ENCODE measurements at places on chromosomes 7 and 10.

- DNase-seq, result no peak
These were observed 19.6 kb upstream of the CFAP46 start for GRCh38 chr10:132961787-132962622.

GRCh38 chr10:116241642-116242410 lies 31.2 kb downstream of the GFRA1 start:
- DNase-seq, result no peak

- no peak for DNase-seq
These were observed 17.8 kb downstream of the ESYT2 start for GRCh38 chr7:158811461-158811860.

DNA sequence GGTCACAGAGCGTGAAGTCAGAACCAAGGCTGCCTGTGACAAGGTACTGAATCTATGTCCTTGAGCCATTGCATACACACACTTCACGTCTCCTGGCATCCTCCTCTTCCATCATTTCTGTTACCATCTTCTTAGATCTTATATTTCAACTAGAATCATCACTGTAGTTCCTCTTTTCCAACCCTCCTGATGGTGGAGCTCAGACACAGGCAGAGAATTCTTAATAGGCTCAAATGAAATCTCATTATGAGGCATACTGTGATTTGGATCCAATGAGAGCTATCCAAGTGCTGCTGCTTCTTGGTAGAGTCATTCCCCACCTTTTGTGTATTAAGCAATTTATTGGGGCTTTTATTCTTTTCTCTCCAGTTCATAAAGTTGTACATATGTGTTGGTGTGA lies 113.2 kb downstream of the CALCR start:
- no peak for DNase-seq

- DNase-seq, result no peak
These were observed 411.8 kb downstream of the ARL4A start for GRCh38 chr7:13099154-13099795.

DNA sequence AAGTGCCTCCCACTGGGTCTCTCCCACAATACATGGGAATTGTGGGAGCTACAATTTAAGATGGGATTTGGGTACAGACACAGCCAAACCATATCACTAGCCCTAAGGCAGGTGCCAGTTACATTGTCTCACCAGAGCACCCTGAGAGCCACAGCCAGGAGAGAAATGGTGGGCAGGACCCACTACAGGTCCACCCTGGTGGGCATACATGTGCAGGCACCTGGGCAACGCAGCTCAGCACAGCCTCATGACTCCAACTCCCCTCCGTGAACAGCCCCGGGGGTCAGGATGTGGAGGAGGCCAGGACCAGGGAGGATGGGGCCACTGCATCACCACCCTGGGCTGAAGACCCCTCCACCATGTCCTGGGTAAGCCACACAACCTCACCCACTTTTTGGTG lies 205.7 kb downstream of the PTPRN2 start:
- no peak for DNase-seq

DNA sequence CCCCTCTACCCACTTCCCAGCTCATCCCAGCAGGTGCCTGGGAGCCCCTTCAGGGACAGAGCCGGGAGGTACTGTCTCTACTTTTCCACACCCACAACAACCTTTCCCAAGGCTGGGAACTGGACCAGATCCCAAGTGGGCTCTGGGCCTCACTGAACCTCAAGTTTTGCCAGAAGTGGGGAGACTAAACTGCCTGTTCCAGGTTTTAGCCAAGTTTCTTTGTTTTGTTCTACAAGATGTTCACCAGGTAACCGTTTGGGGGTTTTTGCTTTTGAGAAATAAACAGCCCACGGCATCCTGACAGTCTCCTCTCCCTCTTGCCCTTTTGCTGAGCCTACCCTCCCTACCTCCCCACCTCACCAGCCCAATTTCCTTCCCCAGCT lies 10.6 kb upstream of the EMX2 start:
- DNase-seq, result no peak

DNA sequence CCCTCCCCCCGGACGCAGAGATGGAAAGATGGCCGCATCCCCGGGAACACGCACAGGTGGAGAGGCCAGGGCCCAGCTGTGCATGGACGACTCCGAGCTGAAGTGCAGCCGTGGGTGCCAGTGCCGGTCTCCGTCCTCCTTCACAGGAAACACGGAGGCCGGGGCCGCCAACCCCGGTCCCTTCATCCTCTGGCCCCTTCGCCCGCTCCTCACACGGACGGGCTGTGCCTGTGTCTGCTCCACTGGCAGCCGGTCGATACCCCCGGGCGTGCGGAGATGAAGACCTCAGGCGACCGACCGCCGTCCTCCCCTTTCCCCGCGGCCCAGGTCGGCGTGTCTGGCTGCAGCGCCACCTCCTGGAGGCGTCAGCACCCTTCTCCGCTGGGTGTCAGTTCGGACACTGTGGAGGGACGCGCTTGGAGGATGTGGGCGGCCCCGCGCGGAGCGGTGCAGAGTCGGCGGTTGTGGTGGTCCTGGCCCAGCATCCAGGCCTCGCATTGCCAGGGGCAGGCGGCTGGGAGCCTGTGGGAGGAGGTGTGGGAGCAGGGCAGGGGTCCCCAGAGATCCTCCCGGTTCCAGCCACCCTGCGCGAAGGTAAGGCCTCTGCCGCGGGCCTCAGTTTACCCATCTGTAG lies 9.9 kb downstream of the ZNF511 start:
- DNase-seq, result no peak

- no peak for DNase-seq
These were observed 143.0 kb downstream of the KIAA1217 start for GRCh38 chr10:24351961-24352360.

GRCh38 chr7:107277331-107277730 lies 108.5 kb downstream of the HBP1 start:
- DNase-seq, result no peak

DNA sequence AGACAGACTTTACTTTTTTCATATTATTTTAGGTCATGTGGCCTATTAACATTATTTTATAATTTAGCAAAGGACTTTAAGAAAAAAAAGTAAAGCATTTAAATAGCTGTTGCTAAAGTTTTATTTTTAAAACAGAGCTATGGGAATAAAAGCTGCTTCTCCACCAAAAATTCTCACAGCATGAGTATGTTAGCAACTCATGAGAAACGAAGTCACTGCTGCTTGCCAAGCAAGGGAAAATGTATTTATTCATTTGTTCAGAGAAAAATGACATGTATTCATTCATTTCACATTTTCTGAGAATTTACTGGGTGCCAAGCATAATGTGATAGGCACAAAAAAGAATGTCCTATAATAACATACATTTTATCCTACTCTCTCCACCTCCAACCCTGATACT lies 5.1 kb downstream of the LRRC72 start:
- no peak for DNase-seq

DNA sequence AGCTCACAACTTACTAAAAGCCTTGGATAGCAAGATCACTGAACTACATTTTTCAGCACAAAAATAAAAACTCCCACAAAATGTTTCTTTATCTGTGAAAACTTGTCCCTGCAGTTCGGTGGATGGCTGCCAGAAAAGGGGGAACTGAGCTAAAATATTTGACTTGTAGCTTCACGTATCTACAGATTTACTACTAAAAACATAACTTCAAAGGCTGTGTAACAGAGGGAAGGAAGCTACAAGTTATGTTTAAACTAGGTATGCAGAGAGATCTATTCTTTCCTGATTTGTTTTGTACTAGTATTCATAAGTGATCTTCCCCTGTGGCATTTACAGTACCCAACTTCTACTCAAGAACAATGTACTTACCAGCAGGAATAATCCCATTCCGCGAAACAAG lies 25.1 kb downstream of the SGCE start:
- no peak for DNase-seq

DNA sequence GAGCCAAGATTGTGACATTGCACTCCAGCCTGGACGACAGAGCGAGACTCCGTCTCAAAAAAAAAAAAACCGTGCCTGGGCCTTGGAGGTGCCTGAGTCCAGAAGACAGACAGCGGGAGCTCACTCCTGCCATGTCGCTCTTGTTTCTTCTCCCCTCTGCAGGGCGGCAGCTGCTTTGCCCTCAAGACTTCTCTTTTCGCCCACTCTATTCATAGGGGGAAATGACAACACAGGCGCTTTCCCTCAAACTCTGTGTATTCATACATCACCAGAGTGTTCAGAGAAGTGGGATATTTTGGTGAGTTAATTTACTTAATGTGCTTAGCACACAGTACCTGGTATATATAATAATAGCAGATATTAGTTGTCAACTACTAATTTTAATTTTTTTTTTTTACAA lies 44.5 kb downstream of the FOXK1 start:
- DNase-seq, result no peak

DNA sequence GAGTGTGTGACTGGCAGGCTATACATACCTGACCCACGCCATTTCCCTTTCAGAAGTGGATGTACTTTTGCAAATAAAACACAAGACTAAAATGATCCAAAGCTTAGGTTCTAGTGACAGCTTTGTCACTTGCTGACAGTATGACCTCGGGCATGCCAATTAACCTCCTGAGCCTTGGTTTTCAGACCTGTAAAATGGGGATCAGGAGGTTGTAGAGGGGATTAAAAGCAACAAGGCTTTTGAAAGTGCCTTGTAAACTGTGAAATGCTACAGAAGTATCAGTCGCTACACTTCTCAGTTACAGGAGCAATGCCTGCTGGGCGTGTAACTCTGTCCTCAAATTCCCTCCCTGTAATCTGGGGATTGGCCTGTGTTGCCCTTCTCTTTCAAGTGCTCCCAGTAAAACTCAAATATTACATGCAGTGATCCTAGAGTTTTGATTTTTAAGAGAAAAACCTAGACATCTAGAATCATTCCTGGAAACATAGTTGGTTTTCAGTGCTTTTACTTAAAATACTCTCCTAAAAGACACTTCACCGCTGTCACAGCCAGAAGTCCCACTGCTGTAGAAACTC lies 8.8 kb upstream of the GRB10 start:
- DNase-seq, result no peak

DNA sequence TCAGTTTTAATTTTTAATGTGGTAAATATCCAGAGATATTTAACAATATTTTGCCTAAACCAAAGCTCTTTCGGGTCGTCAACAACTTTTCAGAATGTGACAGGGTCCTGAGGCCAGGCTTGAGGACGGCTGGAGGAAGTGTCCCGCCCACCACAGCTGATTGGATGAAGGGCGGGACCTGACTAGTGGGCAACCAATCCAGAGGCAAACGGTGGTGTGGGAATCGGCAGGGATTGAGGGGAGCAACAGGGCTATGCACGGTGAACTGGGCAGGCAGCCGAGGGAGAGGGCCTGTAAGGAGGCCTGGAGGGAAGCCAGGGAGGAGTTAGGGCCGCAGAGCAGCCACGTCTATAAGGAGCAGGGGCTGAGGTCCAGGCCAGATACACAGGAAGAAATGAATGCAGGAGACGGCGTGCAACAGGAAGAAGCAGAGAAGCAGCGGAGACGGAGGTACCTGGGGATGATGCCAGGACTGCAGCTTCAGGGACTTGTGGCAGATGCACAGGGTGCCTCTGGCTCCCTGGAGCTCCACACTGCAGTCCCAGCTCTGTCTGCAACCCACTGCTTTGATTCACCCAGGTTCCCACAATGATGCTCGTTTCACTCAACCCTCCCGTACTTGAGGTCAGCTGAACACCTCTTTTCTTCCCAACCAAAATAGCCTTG lies 46.1 kb upstream of the ZMIZ1 start:
- no peak for DNase-seq

GRCh38 chr7:158186406-158186805 lies 401.2 kb downstream of the PTPRN2 start:
- DNase-seq, result no peak

DNA sequence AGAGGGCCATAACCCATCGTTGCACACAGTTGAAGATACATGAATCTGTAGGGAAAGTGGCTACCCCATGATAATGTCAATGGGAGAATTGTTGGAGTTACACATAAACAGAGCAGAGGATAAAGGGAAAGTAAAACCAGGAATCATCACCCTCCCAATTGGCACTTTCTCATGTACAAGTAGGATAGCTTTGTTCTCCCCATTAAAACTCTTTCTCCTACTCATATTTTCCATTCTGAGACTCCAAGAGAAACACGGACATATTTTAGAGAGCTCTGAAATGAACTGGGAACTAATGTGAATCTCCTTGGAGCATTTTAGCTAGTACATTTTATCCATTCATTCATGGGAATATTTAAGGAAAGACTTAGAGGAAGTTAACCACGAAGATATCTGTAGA lies 17.2 kb upstream of the LRRC17 start:
- DNase-seq, result no peak

DNA sequence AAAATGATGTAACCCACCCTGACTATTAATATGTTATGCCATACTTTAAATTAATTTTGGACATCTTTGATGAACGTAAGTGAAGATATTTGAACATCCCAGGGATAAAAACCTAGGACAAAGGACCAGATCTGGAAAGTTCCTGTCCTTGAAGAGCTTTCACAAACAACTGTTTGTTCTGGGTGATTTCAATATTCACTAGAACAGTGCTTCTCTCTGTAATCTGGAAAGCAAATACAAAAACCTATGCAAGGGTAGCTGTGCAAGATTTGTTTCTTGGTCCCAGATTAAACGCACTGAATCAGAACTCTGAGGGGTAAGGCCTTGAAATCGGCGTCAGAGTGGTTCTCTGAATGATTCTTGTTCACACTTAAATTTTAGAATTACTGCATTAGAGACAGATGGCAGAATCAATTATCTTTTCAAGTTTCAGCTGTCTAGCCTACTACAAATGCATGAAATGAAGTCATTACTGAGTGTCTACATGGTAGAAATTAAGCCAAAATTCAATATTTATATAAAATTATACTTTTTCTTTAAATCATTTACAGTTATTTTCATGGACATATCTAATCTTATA lies 69.6 kb upstream of the CSTF2T start:
- no peak for DNase-seq

DNA sequence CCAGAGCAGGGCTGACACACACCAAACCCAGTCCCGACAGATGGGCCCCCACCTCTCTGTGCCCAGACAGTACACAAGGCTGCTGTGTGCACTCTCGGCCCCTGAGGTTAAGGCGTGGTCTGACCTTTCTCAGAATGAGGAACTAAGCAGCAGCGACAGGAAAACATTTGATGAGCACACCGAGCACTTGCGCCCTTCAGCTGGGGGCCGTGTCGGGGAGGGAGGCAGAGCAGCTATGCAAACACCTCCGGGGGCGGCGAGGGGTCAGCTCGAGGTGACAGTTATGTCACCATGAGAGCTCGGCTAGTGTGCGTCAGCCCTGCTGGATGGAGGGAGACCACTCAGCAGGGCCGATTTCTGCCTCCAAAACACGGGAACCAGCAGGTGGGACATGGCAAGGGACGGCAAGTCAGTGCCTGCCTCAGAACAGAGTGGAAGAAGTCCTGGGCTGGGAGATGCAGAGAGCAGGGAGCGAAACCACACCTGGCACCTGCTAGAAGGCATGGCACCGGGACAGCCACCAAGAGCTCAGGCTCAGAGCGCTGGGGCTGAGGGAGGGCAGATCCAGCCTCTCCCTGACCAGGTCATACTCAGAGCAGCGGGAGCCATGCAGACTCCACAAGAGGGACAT lies 57.4 kb downstream of the CHST15 start:
- no peak for DNase-seq

- no peak for DNase-seq
These were observed 214.7 kb upstream of the SLC26A5 start for GRCh38 chr7:103660455-103661371.

- no peak for DNase-seq
These were observed 7.3 kb upstream of the MAFK start for GRCh38 chr7:1523208-1523607.

Measured in NCI-H1436 treated with DMSO at 0.1 percent for 48 hours (cell line).